Mesenteric fat pad (tissue), 1 donor: ENCODE measurements at places on chromosomes 3 and 15. TPM values are rescaled to one million over a fixed set of nuclear protein-coding genes. Genes with fewer than 3 reads are reported as not detected.

DNA sequence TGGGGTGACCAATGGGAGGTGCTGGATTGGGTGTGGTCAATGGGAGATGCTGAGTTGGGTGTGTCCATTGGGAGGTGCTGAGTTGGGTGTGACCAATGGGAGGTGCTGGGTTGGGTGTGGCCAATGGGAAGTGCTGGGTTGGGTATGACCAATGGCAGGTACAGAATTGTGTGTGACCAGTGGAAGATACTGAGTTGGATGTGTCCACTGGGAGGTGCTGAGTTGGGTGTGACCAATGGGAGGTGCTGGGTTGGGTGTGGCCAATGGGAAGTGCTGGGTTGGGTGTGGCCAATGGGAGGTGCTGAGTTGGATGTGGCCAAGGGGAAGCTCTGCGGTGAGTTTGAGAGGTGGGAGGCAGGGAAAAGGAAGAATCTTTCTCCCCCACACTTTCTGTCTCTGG is 250.0 kb upstream of the PROK2 start:
- no peak for DNase-seq

GRCh38 chr3:51669241-51670052 is 1.6 kb upstream of the TEX264 start:
- peak; percentile 93 for DNase-seq

GRCh38 chr15:63791228-63791627 is 42.5 kb downstream of the HERC1 start:
- DNase-seq: no peak

- no peak for DNase-seq
Measured at GRCh38 chr15:41494922-41495735, 1.5 kb downstream of the ITPKA start.

CGNL1 gene
- total RNA-seq: 2.4 TPM

DNA sequence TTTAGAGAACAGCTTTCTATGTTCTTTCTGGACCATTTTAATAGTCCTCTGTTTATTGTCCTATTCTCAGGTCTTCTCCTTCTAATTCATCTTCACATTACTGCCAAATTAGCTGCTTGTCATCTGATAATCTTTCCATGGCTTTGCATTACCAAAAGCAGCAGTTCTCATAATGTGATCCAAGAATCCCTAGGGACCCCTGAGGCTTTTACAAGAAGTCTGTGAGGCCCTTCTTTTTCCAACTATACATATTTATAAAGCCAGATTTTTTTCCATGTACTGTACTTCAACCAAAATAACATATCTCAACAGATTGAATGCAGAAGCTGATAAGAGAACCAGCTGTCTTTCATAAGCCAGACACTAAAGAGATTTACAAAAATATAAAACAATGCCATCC is 162.5 kb upstream of the BFSP2 start:
- no peak for DNase-seq

- DNase-seq: no peak
Measured at GRCh38 chr3:51819709-51820406, 40.8 kb upstream of the IQCF6 start.

- DNase-seq: no peak
Measured at GRCh38 chr3:139745831-139746230, 68.1 kb upstream of the NMNAT3 start.

NFKBIZ gene
- 133 TPM for total RNA-seq

GRCh38 chr3:153628591-153628990 is 466.6 kb downstream of the RAP2B start:
- no peak for DNase-seq

LRRC49 gene
- total RNA-seq: 4.0 TPM

DNA sequence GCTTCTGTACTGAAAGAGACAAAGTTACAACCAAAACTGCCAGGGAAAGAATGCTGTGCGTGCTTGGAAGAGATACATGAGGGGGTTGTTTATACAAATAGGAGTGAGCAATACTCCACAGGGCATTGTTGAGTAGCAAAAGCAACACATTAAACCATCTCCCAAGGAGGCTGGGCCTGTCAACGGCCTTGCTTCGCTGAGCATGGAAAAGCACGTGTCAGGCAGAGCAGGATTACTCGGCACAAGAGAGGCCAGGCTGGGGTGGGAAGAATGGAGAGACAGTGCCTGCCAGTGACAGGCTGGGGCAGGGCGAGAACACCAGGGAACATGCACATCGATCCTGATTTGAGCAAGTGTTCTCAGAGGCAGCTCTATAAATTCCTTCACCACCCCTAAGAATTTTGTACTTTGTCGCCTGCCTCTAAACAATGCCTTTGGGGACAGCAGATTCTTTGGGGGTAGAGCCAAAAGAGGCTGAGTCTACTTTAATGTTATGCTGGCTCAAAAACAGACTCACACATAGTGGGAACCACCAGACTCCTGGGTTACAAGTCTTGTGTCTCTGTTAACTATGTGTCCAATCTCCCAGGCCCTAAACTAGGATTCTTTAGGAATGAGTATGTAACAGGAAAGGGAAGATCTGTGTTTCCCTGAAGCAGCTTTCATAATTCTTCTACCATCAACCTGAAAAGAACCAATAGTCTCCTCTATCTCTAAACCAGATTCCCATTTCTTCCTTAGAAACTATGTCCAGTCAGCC is 67.2 kb downstream of the LIPC start:
- peak; percentile 53 for DNase-seq

DNA sequence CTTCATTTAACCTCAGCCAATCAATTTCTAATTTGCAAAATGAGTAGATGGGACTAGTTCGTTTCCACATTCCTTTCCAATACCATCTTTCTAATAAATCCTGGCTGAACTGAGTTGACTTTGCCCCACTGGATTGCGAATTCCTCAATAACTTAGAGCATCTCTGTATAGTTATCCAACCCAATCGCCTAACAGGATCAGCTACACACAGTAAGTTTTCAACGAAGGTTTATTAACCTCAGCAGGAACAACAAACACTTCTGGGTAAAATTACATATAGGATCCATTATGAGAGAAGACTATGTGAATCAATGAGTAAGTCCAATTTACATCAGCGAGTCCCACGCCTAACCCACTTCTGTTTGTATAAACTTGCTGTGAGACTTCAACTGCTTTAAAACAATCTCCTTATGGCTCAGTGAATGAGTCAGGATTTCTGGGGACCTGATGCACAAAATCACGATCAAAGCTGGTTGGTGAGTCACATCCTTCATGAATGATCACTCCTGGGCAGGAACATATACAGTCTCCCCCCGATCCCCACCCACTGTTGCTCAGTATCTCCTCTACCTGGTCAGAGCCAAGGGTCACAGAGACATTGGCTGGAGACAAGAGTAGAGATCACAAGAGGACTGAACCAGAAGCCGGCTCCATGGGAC is 142.8 kb downstream of the EDEM1 start:
- DNase-seq: no peak

GRCh38 chr3:122969585-122970469 is 57.7 kb downstream of the SEMA5B start:
- no peak for DNase-seq

- DNase-seq: peak; percentile 67
Measured at GRCh38 chr15:66802025-66803001, 100.3 kb downstream of the SMAD6 start.

TAMM41 gene
- 19.7 TPM for total RNA-seq

MKRN3 gene
- not detected for total RNA-seq

GHSR gene
- total RNA-seq: not detected

GOLGA6L4 gene
- 4.4 TPM for total RNA-seq

GP5 gene
- total RNA-seq: not detected

ADAMTS7 gene
- total RNA-seq: 13.2 TPM

GABPB1 gene
- 22.0 TPM for total RNA-seq

DNA sequence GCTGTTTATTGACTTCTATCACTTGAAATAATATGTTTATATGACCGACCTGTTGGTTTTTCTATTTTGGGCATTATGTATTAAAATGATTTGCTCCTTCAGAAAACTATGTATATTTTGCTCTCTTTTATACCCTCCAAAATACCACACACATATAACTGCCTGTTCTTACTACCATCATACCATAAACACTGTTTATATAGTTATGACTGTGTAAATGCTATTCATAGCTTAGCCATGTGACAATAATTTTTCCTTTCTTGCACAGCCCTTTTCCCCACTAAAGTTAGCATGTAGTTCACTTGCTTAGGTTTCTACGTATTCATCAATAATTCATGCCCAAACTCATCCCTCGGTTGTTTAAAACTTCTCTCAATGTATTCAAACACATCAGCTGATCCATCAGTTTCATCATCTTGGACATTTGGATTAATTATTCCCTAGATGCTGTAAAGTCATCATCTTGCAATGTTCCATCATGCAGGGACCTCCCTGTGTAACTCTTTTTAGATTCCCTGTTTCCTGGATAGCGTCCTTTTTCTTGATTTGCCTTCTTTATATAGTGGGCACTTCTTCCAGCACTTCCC is 8.2 kb upstream of the RYK start:
- DNase-seq: no peak
